ENCODE measurements at places on chromosomes 6 and 20.

DNA sequence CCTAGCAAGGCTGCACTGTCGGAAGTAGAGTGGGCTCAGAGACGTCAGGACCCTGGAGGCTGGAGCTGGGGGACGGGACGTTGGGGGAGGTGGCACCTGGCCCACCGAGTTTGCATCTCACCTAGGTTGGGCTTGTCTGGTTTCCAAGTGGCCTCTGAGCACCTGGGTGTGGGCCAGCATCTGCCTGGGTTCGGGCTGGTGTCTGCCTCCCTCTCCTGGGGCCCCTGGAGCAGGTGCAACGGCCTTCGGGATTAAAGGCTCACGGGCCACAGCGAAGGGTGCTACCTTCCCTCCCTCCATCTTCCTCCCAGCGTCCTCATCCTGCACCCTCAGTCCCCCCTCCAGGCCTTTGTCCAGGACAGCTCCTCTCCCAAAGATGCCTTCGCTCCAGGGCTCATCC lies 6.0 kb downstream of the HRH3 start:
- no peak for DNase-seq

- no peak for DNase-seq
Observed at GRCh38 chr20:38355161-38356012, 9.1 kb downstream of the LBP start.

- DNase-seq = peak; percentile 8
Observed at GRCh38 chr6:68575765-68576439, 59.2 kb upstream of the ADGRB3 start.

DNA sequence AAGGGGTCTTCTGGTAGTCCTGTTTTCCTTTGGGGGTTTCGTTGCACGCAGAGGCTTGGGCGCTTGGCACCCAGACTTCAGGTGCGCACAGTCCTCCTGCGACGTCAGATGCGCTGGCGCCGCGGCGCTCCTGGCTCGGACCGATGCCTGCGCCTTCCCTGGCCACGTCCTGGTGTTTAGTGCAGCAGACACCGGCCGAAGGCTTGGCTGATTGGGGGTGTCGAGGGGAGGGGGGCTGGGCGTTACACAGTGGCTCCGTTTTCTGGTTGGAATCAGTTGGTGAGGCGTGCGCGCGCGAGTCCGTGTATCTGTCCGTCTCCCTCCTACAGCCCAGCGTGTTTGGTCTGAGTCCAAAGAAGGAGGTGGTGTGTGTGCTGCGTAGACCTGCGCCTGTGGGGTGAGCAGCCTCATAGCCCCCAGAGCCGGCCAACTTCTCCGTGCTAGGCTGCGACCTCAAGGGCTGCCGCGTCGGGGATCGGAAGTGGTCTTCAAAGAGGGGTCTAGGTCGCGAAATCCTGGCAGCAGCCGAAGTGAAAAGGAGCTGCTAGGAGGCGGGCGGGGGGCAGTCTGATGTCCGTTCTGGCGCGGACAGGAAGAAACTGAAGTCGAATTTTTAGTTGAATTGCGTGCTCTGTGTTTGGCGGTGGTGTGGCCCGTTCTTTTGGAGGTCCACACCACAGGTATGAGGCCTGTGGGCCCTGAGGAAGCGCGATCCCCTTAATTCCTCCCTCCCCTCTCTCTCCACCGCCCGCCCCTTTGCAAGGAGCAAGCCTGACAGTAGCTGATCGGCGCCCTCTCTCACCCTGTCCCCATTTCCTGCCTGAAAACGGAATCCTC lies 1.5 kb downstream of the SYNDIG1 start:
- DNase-seq = no peak

DNA sequence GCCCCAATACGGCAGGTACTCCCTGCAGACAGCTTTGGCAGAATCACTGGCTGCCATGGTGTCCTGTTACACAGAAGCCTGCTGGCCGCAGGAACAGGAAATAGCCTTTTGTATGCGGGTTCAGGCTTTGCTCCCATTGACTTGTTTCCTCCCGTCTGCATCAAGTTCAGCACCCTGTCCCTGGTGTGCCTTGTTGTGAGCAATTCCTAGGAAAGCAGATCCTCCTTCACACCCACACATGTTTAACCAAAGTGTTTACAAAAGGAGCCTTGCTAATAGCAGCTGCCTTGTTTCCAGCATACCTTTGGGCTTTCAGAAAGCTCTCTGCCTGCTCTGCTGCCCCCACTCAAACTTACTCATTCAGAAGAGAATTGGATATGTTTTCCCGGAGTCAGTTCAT lies 127.2 kb upstream of the SUPT3H start:
- DNase-seq = no peak

DNA sequence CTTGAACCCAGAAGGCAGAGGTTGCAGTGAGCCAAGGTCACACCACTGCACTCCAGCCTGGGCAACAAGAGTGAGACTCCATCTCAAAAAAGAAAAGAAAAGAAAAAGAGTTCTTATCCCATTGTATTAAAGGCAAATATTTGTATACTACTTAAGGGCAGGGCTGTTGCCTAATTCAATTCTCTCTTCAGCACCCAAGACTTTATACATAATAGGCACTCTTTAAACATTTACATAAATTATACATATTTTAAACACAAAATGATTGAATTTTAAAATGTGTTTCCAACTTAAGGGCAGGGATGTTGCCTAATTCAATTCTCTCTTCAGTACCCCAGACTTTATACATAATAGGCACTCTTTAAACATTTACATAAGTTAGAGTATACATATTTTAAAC lies 424.3 kb upstream of the ARID1B start:
- DNase-seq = no peak

DNA sequence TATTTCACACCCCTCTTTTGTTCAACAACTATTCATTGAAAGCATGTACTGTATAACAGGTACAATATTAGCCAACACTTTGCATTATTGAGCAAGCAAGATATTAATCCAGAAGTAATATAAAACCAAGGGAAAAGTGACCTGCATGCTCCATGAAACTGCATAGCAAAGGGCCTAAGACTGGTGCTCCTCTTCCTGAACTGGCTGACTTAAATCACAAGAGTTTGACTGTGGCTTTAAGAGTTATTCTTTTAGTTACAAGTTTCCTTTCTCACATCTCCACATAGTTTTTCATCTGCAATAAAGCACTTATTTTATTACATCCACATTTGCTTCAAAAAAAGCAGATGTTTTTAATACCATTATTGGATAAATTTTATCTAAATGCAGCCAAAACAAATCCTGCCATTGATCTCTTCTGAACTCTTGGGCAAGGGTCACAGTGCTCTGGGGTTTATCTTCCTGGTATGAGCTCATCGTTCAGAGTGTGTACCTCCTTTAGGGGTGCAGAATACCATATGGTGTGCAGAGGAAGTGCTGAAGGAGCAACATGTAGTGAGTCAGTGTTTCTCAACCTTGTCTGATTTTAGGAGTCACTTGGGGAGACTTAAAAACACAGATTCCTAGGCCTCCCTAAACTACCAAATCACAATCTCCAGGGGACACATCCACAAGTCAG lies 1225.9 kb upstream of the MAP3K7 start:
- DNase-seq = no peak

DNA sequence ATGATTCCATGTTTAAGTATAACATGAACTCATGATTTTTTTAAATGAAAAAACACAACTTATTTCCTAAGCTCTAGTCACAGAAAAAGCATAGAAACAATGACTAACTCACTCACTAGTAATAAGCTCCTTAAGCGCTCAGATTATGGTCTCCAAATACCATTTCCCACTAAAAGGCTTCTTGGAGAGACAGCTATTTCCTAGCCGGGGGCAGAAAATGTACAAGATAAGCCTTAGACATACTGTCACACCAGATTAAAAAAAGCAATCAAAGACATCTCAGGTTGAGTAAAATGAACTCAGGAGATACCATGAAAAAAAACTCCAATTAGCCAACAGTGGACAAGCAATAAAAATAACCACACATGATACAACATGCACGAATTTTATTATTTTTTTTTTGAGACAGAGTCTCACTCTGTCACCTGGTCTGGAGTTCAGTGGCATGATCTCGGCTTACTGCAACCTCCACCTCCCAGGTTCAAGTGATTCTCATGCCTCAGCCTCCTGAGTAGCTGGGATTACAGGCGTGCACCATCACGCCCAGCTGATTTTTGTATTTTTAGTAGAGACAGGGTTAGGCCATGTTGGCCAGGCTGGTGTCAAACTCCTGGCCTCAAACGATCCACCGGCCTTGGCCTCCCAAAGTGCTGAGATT lies 14.9 kb downstream of the SRPK1 start:
- DNase-seq = no peak

GRCh38 chr6:156420172-156420993 lies 356.8 kb upstream of the ARID1B start:
- no peak for DNase-seq

- DNase-seq = no peak
Observed at GRCh38 chr6:165825256-165825815, 162.3 kb upstream of the PDE10A start.

GRCh38 chr6:14871221-14871620 lies 374.6 kb upstream of the JARID2 start:
- no peak for DNase-seq

DNA sequence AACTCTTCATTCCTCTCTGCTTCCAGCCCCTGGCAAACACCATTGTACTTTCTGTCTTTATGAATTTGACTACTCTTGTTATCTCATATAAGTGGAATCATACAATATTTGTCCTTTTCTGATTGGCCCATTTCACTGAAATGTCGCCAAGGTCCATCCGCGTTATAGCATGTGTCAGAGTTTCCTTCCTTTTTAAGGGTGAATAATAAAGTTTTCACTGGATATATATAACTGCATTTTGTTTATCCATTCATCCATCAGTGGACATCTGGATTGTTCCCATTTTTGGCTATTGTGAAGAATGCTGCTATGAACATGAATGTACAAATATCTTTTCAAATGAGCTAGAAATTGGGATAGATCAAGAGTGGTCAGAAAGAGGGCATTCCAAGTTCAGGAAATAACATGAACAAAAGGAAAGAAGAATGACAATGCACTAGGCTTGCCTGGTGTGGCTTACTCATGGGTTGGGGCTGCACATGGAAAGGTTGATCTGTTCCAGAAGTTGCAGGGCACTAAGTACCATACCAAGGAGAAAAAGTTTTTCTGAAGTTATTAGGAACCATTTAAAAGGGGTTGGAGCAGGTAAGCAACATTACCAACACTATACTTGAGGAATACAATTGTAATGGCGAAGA lies 10.0 kb upstream of the L3MBTL3 start:
- DNase-seq = peak; percentile 89

DNA sequence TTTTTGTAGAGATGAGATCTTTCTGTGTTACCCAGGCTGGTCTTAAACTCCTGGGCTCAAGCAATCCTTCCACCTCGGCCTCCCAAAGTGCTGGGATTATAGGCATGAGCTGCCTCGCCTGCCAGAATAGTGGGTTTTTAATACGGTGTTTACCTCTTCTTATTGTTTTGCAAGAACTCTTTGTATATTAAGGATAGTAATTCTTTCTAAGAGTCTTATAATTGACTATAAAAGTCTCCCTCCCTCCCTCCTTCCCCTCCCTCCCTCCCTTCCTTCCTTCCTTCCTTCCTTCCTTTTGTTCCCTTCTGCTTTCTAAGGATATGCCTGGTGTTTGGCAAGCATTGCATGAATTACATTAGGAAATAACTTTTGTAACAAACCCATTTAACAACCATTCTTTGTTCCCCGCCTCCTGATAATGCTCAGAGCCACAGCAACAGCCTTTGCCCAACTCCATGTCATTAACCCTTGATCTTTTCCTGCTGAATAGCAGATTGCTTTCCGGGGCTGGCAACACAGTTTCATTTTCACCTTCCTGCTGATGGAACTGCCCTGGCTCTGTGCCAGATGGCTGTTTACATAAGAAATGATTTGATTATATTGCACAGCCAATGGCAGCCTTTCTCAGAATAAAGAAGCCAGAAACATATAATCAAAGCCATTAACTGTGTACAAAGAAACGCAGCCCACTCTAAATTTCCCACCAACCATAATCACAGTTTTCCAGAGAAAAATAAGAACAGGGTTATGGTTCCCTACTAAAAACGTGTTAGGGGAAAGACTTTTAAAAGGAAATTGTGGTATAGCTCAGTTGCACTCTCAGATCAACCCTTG lies 143.7 kb upstream of the PTPN1 start:
- DNase-seq = peak; percentile 42

- DNase-seq = no peak
Observed at GRCh38 chr20:23116311-23117089, 30.4 kb upstream of the CD93 start.

DNA sequence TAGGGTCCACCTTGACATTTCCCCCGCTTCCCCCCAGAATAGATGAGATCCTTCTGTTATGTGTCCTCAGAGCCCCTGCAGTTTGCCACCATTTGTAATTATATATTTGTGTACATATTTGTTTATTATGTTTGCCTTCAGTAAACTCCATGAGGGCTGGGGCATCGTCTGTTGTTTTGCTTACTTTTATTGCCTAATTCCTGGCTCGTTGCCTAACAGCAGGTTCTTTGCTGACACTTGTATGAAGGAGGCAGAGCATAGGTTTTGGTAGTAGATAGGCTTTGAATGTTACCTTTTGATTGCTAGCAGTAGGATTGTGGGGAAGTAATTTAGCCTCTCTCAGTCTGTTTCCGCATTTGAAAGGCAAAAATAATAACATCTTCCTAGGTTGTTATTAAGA lies 9.9 kb downstream of the MAP3K4 start:
- peak; percentile 94 for DNase-seq
